ENCODE measurements at places on chromosomes 7 and 10.

DNA sequence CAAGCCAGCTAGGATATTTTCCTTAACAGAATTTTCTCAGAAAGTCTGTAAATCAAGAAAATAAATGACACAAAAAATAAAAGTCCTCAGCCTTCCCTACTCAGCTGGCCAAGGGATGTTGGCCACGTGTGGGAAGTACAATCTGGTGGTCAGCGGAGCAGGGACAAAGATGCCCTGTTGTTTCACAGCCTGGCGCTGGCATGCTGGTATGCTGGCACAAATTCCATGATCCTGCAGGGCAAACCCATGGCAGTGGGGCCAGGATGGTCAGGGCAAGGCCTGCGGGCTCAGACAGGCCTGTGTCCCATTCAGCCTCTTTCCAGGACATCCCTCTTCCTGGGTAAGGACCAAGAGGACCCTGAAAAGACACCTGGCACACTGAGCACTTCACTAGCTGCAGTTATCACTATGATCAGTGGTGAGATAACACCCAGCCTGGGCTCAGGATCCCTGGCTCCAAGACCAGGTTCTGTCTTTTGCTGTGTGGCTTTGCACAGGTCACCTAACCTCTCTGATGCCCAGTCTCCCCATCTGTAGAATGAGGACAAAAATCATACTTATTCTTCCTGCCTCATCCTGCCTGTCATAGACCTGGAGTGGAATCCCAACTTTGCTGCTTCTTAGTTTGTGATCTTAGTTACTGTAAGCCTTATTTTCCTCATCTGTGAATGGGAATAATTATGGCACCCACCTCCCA lies 10.8 kb upstream of the HSPA12A start:
- peak; percentile 77 for DNase-seq

GRCh38 chr7:130372402-130373165 lies 7.7 kb upstream of the CPA1 start:
- no peak for DNase-seq

GRCh38 chr10:126846959-126847358 lies 58.3 kb upstream of the DOCK1 start:
- no peak for DNase-seq

GRCh38 chr7:12244129-12244528 lies 33.0 kb downstream of the TMEM106B start:
- no peak for DNase-seq

DNA sequence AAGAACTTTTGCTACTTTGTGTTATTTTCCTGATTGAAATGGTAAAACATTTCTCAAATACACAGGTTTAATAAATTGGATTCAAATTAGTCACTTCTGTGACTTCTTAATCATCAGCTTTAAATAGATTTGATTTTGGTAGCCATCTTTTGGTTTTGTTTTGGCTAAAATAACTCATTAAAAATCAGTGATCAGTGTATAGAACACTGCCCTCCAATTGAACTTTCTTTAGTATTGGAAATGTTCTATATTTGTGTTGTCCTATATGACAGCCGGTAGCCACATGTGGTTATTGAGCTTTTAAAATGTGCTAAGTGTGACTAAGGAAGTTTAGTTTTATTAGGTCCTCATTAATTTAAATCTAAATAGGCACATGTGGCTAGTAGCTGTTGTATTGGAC lies 50.4 kb downstream of the GLCCI1 start:
- DNase-seq, result no peak

DNA sequence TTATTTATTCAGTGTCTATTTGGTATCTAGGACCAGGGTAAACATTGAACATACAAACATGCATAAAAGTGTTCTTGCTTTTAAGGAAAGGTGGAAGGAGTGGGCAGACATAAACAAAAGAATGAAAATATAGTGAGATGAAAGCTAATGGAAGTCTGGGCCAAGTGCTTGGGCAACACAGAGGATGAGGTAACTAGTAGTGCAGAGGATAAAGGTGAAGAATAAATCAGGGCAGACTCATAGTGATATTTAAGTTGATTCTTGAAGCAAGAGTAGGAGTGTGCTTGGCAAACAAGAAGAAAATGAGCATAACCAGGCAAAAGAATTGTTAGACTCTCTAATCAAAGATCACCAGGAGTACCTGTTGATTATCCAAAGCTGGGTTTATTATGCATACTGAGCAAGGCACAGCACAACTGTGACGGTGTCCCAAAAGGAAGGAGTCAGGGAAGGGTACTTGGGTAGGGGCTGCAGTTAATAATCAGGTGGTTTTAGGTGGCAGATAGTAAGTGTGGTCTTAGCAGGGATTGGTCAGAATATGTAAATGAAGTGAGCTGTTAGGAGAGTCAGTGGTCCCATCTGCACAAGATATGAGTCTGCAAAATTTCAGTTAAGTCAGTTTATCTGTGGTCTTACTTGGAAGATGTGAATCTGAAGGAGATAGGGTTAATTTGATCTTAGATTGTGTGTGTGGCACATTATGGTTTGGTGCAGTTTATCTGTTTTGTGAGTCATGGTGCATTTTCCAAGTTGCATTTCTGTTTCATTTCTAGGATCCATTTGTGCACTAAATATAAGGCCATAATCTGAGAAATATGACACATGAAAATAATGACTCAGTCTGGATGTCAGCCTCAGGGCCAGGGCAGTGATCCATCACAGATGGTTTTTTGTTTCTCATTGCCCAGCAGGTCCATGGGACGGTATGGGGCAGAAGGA lies 30.6 kb upstream of the TAX1BP1 start:
- no peak for DNase-seq

- DNase-seq, result no peak
Observed at GRCh38 chr10:112700215-112700671, 249.8 kb upstream of the TCF7L2 start.

DNA sequence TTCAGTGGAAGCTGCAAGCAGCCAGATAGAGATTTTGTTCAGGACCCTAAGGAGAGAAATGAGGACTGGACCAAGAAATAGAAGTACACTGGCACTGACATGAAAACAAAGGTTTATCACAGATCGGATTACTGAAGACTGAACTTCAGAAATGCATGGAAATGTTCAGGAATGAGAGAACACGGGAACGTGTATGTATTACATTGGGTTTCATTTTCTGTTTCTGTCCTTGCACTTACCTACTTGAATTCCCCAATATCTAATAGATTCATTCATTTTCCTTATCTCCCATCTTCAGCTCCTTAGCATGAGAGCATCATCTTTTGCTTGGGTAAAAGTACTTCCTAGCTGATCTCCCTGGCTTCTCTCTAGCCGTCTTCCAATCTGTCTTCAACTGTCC lies 114.5 kb downstream of the CACNB2 start:
- DNase-seq, result no peak

DNA sequence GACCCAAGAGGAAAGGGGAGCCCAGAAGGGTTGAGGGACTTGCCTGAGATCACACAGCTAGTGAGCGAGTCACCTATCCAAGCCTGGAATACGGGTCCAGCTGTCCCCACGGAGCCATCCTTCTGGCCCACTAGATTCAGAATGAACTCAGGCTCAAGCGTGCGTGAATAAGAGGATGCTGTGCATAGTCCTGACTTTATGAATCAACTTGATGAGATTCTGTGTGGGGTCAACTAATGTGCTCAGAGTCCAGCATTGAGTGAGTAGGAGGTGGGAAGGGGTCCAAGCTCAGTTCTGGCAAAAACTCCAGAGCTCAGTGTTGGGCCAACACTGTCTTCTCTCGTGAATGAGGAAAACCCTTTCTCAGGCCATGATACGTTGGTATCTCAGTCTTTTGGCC lies 41.4 kb downstream of the CAMK1D start:
- no peak for DNase-seq

DNA sequence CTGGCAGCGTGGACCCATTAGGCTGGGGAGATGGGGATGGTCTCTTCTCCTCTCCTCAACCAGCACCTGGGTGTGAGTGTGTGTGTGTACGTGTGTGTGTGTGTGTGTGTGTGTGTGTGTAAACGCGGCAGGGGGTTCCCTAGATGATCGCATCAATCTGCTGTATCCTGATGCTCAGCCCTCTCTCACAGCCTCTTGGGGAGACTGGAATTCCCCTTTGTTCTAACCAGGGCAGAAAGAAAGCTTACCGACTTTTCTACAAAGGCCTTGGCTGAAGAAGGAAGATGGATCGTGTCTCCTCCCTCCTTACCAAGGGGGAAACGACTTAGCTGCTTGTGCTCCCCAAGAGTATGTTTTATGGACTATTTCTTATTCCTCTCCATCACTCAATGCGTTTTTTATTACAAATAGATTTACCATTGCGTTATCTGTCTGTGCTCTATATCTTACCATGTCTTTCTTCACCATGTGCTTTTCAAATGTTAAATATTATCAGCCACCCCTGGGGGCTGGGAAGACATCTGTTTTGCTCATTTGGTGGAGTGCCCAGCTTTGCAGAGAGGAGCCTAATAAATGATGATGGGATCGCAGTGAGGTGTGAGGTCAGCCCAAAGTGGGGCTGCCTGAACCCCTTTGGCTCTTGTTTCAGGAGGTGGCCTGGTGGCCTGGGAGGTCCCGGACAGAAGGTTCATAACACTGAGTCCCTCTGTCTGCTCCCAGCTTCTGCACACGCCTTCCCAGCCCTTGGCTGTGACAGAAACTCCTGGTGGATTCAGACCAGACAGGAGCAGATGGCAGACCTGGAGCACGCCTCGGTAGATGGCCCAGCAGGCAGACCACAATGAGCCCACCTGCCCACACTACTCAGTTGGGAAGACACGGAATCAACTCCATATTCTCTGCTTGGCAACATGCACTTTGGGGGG lies 262.0 kb downstream of the PRPF18 start:
- no peak for DNase-seq

GRCh38 chr10:28179006-28179742 lies 123.7 kb downstream of the MPP7 start:
- DNase-seq, result peak; percentile 36

DNA sequence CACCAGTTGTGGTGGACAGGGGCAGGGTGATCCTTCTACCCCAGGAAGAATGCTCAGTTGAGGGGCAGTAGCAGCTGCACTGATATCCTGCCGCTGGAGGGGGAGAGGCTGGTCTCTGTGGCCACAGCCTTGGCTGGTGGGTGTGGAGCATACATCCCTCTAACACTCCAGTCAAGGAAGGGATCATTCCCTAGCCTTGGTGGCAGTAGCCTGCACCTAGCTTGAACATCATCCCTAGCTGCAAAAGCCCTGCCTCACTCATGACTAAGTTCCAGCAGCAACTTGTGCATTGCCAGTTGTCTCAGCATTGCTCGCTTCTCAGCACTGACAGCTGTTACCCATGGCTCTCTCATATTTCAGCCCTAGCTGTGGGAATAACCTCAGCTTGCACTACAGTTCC lies 688.9 kb upstream of the POT1 start:
- DNase-seq, result no peak

GRCh38 chr10:124728071-124728829 lies 15.9 kb downstream of the FAM53B start:
- no peak for DNase-seq

- no peak for DNase-seq
Observed at GRCh38 chr7:33137103-33137502, 7.7 kb downstream of the BBS9 start.

GRCh38 chr10:12400266-12400931 lies 51.1 kb downstream of the CAMK1D start:
- DNase-seq, result no peak

- DNase-seq, result no peak
Observed at GRCh38 chr7:54343511-54343910, 198.7 kb upstream of the VSTM2A start.

- peak; percentile 28 for DNase-seq
Observed at GRCh38 chr10:88066876-88067275, 203.5 kb downstream of the PTEN start.

DNA sequence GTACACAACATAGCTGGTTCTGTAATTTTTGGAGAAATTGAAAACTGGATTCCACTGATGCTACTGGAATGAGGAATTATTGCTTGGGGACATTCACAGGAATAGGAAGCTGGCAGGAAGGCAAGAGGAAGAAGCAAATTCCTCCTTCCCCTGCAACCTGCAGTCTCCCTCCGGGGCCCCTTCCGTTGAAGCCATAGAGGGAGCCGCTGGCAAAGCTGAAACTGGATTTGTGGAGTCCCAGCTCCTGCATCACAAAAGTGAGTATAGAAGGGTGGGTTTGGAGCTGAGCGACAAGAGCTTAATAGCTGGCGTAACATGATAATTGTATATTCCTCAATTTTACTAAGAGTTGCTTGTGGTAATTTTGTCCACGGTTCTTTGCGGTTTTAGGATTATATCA lies 190.8 kb downstream of the ADRA2A start:
- no peak for DNase-seq

GRCh38 chr7:150863946-150864345 lies 11.6 kb downstream of the AOC1 start:
- no peak for DNase-seq

DNA sequence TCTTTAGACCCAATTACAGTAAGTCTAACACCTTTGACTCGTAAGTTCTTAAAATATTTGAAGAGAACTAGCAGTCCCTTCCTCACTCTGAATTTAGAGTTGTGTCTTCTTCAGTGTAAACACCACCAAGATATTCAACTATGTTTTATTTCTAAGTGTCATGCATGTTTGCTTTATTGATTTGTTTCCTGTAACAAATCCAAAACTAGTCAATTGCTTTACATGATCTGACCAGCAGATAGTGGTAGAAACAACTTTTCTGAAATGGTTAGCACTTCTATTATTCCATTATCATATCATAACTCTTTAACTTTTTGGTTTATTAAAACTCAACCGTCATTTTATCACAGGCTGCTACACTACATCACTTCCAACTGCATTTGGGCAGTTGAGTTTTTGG lies 90.1 kb downstream of the INHBA start:
- DNase-seq, result no peak

DNA sequence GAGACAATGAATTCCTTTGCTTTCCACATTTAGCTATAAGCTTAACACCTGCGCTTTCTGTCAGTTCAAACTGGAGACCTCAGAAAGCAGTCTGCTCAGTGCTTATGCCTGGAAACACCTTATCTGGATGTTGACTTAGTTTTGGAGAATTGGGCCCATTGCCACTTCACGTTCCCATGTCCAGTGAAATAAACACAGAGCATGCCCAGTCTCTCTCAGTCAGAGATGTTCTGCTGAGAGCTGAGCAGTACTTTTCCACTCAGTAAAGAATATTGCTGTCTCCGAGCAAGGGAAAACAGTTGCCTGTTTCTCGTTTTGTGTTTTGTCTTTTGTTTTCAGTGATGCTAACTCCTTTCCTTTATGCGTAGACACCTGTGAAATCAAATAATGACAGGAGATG lies 83.2 kb upstream of the PRR15 start:
- peak; percentile 73 for DNase-seq

GRCh38 chr10:107834706-107835105 lies 670.2 kb upstream of the SORCS1 start:
- DNase-seq, result no peak

DNA sequence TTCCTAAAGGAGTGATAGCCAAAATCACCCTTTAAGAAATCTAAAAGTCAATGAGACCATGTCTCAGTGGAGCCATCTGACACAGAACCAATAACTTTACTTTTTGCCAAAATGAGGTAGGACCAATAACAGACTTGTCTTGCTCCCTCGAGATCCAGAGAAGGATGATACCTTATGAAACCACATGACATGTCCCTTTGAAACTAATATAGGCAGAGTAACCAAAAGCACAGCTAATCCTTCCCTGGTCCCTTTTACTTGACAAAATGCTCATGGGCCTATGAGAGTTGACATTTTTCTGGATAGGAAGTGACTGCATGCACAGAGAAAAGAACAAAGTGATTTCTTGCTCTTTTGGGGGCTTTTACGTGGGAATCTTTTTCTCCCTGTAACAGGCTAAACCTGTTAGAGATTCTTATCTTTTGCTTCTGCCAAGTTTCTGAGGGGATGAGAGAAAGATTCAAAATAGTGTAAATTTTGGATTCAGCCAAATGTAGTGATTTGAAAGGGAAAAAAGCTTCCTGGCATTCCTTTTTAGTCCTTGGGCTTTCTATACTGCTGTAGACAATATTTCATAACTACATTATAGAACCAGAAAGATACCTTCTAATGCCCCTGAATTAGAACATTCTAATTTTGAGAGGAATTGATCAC lies 87.6 kb downstream of the ARMH3 start:
- DNase-seq, result no peak

- peak; percentile 92 for DNase-seq
Observed at GRCh38 chr10:133329491-133330202, 7.0 kb downstream of the CALY start.

Data from midbrain (tissue), 1 donor.